Vagina (tissue), 2 donors: ENCODE measurements at places on chromosomes 1 and 21. TPM values are rescaled to one million over a fixed set of nuclear protein-coding genes. Genes with fewer than 3 reads are reported as not detected.
A peak's percentile ranks its signal among the peaks of the same experiment; 100 is the strongest.

TSPAN1 gene
- total RNA-seq, result 3.9 TPM

CEP170 gene
- total RNA-seq, result 39.3 TPM

PRKACB gene
- total RNA-seq, result 18.7 TPM

CD2 gene
- total RNA-seq, result 8.3 TPM

KTI12 gene
- 13.8 TPM for total RNA-seq

- no peak overlapping the region for H3K27ac ChIP-seq
- no peaks in the 10 kb centered on the region for H3K36me3 ChIP-seq
- H3K4me1 ChIP-seq, result no peaks in the 10 kb centered on the region
- DNase-seq, result no peak
- no peaks in the 10 kb centered on the region for H3K27me3 ChIP-seq
Observed at GRCh38 chr1:71196685-71197084, 115.8 kb upstream of the ZRANB2 start.

DNA sequence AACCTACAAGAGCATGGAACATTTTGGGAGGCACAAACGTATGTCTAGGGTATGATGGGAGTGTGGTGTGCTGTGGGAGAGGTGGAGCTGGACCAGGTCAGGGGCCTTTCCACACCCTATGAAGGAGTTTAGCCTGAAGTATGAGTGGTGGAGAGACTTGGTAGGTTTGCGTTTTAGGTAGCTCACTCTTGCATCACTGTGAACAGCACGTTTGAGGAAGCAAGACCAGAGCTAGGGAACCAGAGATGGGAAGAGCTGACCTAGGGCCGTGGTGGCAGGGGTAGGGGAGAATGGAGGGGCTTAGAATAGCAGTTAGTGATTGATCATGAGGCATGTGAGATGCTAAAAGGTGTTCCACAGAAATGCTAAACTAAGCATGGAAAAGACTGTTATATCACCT lies 25.1 kb upstream of the ZFP69B start:
- no peaks in the 10 kb centered on the region for H3K4me1 ChIP-seq
- no peak for DNase-seq
- H3K4me3 ChIP-seq, result no peak overlapping the region
- H3K36me3 ChIP-seq, result no peaks in the 10 kb centered on the region
- no peaks in the 10 kb centered on the region for H3K27me3 ChIP-seq
- no peak overlapping the region for H3K27ac ChIP-seq

- no peak overlapping the region for H3K4me3 ChIP-seq
- no peak overlapping the region for H3K27ac ChIP-seq
- DNase-seq, result no peak
- no peaks in the 10 kb centered on the region for H3K4me1 ChIP-seq
- no peaks in the 10 kb centered on the region for H3K36me3 ChIP-seq
- no peaks in the 10 kb centered on the region for H3K27me3 ChIP-seq
Observed at GRCh38 chr1:171446386-171446785, 38.9 kb upstream of the PRRC2C start.

- no peak for DNase-seq
- no peaks in the 10 kb centered on the region for H3K27me3 ChIP-seq
- H3K4me1 ChIP-seq, result peaks cover 15% of the 10 kb centered on the region
Observed at GRCh38 chr1:107530543-107530942, 389.7 kb downstream of the NTNG1 start.

DNA sequence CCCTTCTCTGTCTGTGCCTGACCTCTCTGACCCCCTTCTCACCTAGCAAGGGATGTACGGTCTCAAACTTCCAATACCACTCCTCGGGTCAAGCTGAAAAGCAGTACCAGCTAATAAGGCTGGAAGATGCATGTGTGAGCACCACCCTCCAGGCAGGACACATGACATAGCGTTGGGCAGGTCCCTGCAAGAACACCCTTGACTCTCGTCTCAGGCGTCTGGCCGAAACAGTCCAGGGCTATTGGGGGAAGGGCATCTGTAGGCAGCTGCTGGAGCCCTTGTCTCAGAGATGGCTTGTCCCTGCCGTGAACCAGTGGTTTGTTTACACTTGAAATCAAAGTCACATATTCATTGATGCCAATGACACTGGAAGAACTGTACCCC lies 56.5 kb downstream of the CD46 start:
- peaks cover 91% of the 10 kb centered on the region for H3K4me1 ChIP-seq
- no peak overlapping the region for H3K4me3 ChIP-seq

DNA sequence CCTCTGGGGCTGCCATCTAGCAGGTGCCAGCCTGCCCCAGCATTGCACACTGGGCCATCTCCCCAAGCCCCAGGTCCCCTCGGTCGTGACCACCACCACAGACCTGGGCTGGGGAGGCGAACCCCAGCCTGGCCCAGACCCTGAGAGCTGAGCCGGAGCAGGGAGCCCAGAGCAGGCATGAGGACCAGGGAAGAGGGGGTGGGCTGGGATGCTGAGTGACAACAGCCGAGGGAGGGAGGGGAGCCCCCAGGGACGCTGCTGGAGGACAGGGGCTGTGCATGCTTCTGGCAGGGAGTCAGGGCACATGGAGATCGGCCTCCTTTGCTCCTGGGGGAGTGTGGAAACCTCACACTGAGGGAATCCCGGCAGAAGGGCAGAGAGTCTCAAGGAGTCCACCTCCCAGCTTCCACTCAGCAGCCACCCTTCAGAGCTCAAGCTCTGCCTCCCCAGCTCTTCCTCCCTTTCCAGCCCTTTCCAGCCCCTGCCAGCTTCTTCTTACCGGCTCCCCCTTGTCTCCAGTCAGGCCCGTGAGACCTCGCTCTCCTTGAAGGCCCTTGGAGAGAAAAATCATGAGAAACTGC lies 23.7 kb upstream of the PEF1 start:
- no peaks in the 10 kb centered on the region for H3K27me3 ChIP-seq
- DNase-seq, result no peak
- no peak overlapping the region for H3K4me3 ChIP-seq
- H3K4me1 ChIP-seq, result peaks cover 83% of the 10 kb centered on the region
- H3K27ac ChIP-seq, result peak overlapping the region; percentile 58

DNA sequence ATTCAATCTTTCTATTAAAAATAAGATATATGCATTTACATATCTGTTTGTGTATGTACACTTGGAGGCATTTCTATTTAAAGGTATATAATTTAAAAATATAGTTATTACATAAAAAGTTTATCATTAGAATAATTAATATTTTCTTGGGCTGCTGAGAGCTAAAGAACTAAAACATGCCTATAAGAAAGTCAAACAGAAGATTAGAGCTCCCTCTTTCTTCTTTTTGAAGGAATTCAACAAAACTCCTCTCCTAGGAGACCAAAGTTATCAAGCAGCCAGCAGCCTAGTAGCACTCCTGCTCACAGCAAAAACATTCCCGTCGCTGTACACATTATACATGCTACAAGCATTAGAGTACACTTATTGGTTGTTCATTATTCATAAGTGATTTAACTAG lies 216.4 kb downstream of the VAV3 start:
- no peaks in the 10 kb centered on the region for H3K36me3 ChIP-seq
- no peak overlapping the region for H3K4me3 ChIP-seq
- no peak for DNase-seq
- no peaks in the 10 kb centered on the region for H3K27me3 ChIP-seq

DNA sequence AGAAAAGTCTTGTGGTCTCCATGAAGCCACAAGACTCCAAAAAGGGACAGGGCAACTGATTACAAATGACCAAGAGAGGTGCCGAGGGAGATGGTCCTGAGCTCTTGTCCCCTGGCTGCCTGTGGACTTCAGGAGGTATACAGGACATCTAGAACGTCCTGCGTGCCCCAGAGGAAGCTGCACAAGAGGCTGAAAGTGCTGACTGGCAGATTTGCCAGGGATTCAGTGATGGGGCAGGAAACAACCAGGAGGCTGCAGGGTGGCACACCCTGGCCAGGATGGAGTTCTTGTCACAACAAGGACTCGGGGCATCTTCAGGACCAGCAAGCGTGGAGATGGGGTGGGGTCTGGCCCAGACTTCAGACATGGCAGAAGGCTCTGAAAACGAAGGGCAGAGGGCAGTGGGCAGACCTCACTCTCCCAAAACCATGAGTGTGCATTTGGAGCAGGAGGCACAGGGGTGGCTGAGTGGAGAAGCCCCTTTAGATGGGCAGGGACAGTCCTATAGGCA lies 13.4 kb upstream of the PKP1 start:
- no peaks in the 10 kb centered on the region for H3K27me3 ChIP-seq
- H3K4me1 ChIP-seq, result peaks cover 11% of the 10 kb centered on the region
- no peak for DNase-seq
- H3K4me3 ChIP-seq, result no peak overlapping the region

GRCh38 chr1:185598332-185598731 lies 135.9 kb upstream of the HMCN1 start:
- H3K36me3 ChIP-seq, result no peaks in the 10 kb centered on the region
- peaks cover 15% of the 10 kb centered on the region for H3K4me1 ChIP-seq
- DNase-seq, result no peak
- no peaks in the 10 kb centered on the region for H3K27me3 ChIP-seq
- H3K27ac ChIP-seq, result no peak overlapping the region
- H3K4me3 ChIP-seq, result no peak overlapping the region

- no peak for DNase-seq
- no peaks in the 10 kb centered on the region for H3K27me3 ChIP-seq
- no peaks in the 10 kb centered on the region for H3K4me1 ChIP-seq
- H3K4me3 ChIP-seq, result no peak overlapping the region
- no peak overlapping the region for H3K27ac ChIP-seq
- H3K36me3 ChIP-seq, result no peaks in the 10 kb centered on the region
Observed at GRCh38 chr1:29427614-29428279, 191.4 kb downstream of the PTPRU start.

DNA sequence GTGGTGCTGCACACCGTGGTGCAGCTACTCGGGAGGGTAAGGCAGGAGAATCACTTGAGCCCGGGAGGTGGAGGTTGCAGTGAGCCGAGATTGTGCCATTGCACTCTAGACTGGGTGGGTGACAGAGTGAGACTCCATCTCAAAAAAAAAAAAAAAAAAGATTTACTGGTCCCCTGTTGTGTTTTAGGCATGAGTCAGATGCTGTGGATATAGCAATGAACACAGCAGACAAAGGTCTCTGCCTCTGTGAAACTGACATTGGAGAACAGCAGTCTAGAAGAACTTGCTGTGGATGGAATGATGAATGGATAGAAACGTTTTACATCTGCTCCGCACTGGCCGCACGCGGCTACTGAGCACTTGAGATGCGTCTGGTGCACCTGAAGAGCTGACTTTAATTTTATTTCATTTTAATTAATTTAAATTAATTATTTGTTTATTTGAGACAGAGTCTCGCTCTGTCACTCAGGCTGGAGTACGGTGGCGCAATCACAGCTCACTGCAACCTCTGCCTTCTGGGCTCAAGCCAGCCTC lies 24.5 kb upstream of the EPHA2 start:
- DNase-seq, result no peak
- no peaks in the 10 kb centered on the region for H3K36me3 ChIP-seq
- H3K27me3 ChIP-seq, result no peaks in the 10 kb centered on the region
- peak overlapping the region; percentile 93 for H3K27ac ChIP-seq
- no peak overlapping the region for H3K4me3 ChIP-seq

DNA sequence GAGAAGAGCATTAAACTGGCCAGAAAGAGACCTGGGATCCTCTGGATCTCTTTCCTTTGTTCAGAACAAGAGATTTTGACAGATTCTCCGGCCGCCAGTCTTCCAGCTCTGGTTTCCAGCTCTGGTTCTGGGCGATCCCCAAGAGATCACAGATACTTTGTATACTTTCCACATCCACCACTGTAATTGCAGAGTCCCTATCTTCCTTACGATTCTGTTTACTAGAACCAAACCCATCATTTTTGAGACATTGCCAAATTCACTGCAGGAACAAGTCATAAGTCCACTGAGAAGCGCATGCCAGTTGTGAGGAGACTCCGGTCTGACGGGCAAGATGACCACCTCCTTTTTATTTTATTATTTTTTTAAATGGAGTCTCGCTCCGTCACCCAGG lies 505.2 kb downstream of the SMYD3 start:
- no peak overlapping the region for H3K27ac ChIP-seq
- peaks cover 9% of the 10 kb centered on the region for H3K4me1 ChIP-seq
- DNase-seq, result no peak
- no peak overlapping the region for H3K4me3 ChIP-seq

- H3K27me3 ChIP-seq, result no peaks in the 10 kb centered on the region
- no peaks in the 10 kb centered on the region for H3K36me3 ChIP-seq
- no peak for DNase-seq
- H3K27ac ChIP-seq, result no peak overlapping the region
- H3K4me3 ChIP-seq, result no peak overlapping the region
- H3K4me1 ChIP-seq, result no peaks in the 10 kb centered on the region
Observed at GRCh38 chr1:97553971-97554370, 366.9 kb downstream of the DPYD start.

DNA sequence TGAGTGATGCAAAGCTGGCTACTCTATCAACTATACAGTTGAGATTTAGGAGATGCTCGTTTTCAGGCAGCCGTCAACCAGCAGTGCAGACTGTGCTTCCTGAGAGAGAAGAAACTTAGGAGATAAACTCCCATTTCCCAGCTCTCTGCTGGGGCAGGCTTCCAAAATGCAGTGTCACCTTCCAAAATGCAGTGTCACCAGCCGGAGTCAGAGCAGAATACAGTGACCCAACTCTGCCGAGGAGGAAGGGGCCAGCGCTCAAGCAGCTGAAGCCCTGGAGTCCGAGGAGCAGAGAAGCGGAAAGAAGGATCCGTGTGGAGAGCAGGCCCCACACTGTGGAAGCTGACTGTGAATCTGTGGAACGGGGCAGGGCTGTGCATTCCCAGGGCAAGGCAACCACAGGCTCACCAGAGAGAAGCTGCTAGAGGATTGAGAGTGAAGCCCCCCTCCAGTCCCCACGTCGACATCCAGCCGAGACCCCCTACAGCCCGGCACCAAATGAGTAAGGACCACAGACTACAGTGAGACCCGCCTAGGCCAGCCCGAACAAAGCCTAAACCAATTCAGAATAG lies 703 bp upstream of the KRTAP12-1 start:
- no peaks in the 10 kb centered on the region for H3K27me3 ChIP-seq
- no peaks in the 10 kb centered on the region for H3K4me1 ChIP-seq
- peak; percentile 49 for DNase-seq
- no peak overlapping the region for H3K27ac ChIP-seq

DNA sequence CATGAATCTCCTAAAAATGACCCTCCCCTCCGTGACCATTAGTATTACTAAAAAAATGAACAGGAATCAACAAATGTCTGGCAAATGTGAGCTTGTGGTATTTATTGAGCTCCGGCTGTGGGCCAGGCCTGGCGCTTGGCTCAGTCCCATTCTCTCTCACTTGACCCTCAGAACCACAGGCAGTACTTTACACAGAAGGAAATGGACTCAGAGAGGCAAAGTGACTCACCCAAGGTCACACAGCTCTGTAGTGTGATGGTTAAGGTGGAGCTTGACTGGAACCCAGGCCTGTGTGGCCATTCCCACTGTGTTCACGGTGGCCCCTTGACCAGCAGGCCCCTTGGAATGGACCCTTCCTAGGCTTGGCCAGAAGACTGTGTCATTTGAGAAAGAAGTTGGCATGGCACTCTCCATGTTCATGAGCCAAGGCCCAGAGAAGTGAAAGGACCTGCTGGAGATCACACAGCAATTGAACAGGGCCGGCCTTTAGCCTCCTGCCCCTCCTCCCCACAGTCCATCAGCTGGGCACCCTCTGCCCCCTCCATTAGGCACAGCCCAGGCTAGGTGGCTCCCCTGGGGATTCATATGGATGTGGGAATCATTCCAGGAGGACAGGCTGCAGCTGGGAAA lies 32.1 kb downstream of the FAM151A start:
- H3K27ac ChIP-seq, result no peak overlapping the region
- H3K4me1 ChIP-seq, result no peaks in the 10 kb centered on the region
- no peak overlapping the region for H3K4me3 ChIP-seq
- no peaks in the 10 kb centered on the region for H3K27me3 ChIP-seq
